Fibroblast of lung (primary cell): ENCODE measurements at places on chromosomes 11 and 22. TPM values are rescaled to one million over a fixed set of nuclear protein-coding genes. Genes with fewer than 3 reads are reported as not detected.

Gene NR1H3
- total RNA-seq = 55.5 and 56.3 TPM in 2 replicates

Gene UBQLNL
- under 0.01 and 0.17 TPM in 2 replicates for total RNA-seq

Gene MB
- not detected in 2 replicates for total RNA-seq

Gene LZTR1
- 51.9 and 75.8 TPM in 2 replicates for total RNA-seq

Gene EXT2
- total RNA-seq = 133 and 177 TPM in 2 replicates

Gene RAB36
- total RNA-seq = 1.5 and 2.5 TPM in 2 replicates

Gene PIH1D2
- 1.5 TPM in 2 replicates for total RNA-seq

Gene MRGPRX3
- not detected in 2 replicates for total RNA-seq

Gene HBE1
- 0.33 TPM in 1 of 2 replicates, not detected in the other for total RNA-seq

Gene GGT1
- 1.3 and 2.0 TPM in 2 replicates for total RNA-seq
